GOT3 (cell line): ENCODE measurements at places on chromosomes 2 and 18.
A peak's percentile ranks its signal among the peaks of the same experiment; 100 is the strongest.

- DNase-seq: no peak
Observed at GRCh38 chr2:172804423-172804822, 68.8 kb downstream of the RAPGEF4 start.

- no peak for DNase-seq
Observed at GRCh38 chr18:68722821-68723220, 7.9 kb upstream of the TMX3 start.

DNA sequence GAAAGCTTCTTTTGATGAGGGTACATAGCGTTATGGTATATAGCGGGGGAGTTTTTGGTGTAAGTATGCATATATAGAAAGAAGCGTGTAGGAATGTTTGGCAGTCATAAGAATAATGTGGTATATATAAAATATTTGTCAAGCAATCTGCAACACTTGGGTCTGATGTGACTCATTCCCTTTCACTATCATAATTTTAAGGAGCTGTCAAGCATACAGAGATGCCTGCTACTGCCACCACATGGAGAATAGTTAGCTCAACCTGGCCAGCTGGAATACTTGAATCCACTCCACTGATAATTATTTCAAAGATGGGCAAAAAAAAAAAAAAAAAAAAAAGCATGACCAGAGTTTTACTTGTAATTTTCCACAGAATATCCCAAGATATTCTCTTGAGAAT, 559.8 kb upstream of the REG3G start:
- DNase-seq: no peak

DNA sequence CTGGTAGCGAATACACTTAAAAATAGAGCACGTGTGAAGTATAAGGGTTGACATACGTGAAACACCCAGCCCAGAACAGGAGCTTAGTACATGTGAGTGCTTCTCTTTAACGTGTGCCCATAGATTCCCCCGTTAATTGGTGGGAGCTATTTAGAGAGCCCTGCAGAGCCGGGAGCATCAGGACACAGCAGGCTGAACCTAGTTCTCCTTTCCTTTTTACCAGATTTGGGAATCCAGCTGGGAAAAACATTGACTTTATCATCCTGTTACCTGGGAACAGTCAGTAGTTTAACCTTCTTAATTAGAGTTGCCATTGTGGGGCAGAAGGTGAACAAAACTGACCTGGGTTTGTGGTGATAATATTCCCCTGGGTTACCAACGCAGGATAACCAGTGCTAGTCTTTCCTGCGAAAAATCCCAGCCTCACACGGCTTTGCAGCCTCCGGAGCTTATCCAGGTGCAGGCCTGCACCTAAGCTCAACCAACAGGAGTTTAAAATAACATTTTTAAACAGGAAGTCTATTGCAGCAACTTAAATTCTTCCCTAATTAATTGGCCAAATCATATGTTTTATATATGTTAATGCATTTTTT, 78.1 kb upstream of the SPTBN1 start:
- DNase-seq: no peak

DNA sequence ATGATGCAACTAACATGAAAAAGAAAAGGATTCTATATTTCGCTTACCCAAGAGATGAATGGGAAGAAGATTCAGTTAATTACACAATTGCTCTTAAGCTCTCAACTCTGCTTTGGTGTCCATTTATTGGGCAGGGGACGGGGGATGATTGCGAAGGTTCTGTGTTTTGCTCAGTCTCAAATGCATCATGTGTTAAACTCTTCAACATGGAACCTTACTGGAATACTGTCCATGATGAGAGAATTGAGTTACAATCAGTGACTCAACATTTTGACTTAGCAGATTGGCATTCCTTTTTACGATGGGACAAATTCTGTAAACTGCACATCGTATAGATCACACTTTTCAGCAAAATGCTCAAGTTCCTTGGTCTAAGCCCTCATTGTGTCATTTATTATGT, 135.6 kb downstream of the RBMS1 start:
- DNase-seq: no peak

DNA sequence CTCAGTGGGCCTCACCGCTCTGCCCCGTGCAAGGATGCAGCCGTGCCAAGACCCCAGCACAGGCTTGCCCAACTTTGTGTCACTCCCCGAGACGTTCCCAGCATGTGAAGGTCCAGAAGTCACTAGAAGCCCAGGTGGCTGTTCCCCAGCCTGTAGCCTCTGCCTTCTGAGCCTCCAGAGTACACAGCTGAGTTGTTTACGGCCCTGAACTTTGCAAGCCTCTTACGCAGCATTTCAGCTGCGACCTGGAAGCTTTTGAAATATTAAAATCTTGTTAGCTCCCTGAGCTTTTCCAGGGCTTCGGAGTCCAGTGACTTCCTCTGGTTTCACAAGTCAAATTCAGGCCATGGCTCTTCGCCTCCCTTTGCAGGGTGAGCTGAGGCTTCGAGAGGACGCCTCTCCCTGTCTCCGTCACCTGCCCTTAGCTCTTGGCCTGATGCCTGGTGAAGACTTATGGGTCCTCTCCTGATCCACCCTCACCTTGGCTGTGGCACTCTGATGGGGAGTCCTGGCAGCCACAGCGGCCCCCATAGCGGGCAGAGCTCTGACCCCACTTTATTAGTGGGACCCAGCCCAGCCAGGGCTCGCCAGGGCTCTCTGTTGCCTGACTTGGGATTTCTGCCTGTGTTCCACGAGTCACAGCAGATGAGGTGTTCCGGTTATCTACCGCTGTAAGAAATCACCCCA, 76.5 kb upstream of the HPCAL1 start:
- no peak for DNase-seq

- DNase-seq: no peak
Observed at GRCh38 chr2:13113002-13113401, 396.3 kb downstream of the TRIB2 start.

DNA sequence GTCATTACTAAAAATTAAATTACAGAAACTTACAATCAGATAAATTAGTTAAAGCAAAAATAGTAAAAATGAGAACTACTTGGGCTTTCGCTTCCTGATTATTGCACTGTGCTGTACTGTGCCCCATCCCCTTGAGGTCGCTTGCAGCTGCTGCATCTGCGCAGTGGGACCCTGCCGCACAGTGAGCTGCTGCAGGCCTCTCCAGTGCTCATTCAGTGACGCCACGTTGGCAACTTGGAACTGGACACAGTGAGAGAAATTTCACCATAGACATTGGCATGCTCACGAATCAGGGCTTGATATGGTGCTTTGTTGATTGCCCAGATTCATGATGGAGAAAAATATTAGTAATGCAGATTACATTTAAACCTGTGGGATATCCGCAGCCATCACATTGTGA, 290.8 kb upstream of the MYT1L start:
- DNase-seq: no peak

DNA sequence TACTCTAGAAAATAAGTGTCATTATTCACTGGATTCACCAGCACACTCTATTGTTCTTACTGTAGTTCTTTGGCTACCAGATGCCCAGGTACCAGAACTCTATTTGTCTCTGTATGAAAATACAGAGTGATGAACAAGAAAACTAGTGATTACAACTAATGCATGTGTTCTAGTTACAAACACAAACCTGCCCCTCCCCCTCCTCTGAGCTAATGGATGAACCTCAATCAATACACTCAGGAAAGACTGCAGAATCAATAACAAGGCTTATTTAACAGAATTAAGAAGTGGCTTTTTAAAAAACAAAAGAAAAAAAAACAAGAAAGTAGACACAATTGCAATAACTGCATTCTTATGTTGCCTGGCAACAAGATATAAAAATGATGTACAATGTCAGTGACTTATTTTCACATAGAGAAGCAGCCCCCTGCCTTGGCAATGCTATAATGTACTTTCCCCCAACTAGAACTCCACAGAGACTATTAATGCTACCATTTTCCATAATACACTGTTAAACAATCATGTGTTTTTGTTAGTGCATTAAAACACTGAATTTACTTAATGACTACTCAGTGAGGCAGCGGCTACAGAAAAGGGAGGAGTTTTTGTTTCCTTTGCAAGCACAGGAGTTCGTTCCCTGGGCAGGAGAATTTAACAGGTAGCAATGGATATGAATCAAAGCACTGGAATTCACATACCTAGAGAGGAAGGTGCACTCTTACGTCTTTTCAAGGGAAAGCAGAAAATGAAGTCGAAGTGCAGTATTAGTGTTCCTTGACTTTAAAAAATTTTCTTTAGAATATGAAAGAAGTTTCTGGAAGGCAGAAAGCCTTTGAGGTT, 318.8 kb upstream of the REV1 start:
- DNase-seq: no peak

- no peak for DNase-seq
Observed at GRCh38 chr2:188414411-188414810, 122.7 kb downstream of the GULP1 start.

GRCh38 chr18:24726727-24727492, 266.5 kb downstream of the HRH4 start:
- peak; percentile 9 for DNase-seq

GRCh38 chr2:221641181-221641871, 69.2 kb upstream of the EPHA4 start:
- no peak for DNase-seq

GRCh38 chr2:214648520-214648919, 161.0 kb downstream of the BARD1 start:
- DNase-seq: no peak

GRCh38 chr18:79332646-79333045, 63.1 kb upstream of the NFATC1 start:
- no peak for DNase-seq

DNA sequence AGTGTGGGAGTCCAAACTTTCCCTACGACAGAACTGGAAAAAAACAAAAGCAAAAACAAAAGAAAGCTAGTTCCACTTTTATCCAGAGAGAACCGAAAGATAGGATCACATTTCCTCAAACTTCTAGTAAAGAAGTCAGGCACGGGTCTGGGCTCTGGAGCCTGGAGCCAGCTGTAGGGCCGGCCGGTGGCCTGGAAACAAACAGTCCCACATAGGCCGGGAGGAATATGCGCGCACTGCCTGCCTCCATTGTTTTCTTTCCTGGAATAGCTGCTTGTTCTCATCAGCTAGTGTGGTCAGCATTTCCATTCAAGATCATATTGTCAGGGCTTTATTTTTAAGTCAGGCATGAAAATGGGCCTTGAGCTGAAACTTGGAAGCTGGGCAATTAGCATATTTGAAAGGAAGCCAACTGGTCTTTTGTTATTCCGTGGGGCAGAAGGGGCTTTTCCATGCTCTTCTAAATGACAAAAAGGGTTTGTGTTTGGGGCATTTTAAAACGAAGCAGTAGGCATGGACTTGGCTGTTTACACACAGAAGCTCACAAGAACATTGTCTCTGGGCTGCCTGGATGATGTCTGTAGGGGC, 58.7 kb upstream of the RFX8 start:
- DNase-seq: no peak

DNA sequence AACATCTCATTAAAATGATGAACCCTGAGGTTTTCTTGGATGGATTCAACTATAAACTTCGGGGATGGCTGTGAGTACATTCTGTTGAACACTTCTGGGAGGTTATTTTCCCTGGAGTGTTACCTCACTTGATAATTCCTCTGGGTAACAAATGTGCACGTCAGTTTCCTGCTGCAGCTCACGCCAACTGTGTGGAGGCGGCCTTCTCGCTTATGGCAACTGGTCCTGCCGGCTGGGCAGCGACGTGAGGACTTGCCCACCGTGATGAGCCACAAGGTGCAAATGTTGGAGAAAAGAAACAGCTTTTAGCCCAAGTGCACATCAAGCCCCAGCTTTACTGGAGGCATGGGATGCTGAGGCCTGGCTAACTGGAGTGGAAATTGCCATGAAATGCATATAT, 15.9 kb downstream of the MYCN start:
- no peak for DNase-seq

DNA sequence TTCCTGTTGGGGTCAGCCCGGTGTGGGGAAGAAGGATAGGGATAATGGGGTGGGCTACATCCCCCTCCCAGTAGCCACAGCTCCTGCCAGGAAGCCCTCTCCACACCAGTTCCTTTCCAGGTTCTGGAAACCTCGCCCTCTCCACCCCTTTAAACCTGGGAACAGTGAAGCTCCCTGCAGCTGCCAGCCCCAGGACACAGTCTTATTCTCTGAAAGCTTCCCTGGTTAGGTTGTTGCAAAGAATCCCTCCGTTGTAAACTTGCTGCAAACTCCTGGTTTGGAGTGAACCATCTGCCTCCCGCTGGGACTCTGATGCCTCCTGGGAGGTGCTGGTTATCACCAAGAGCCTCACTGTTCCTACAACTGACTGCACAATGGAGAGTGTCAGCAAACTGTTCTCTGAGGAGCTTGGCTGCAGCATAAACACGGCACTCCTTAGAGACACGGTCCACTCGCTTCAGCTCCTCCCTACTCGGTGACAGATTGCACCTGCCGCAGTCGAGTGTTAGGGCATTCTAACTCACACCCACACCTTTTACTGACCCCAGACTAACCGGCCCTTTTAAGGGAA, 261.8 kb upstream of the RAB6C start:
- DNase-seq: no peak

GRCh38 chr18:74892066-74892627, 294.5 kb downstream of the ZNF407 start:
- no peak for DNase-seq

- no peak for DNase-seq
Observed at GRCh38 chr2:111207851-111208250, 87.1 kb downstream of the BCL2L11 start.

- peak; percentile 89 for DNase-seq
Observed at GRCh38 chr2:118088051-118089024, at the start of gene INSIG2. INSIG2 (plus strand) TSS chr2:118088471; CDS start chr2:118096557, 8,086 bp downstream.

GRCh38 chr2:232567721-232568120, 17.2 kb downstream of the EIF4E2 start:
- no peak for DNase-seq
